Cortex of kidney (tissue), 1 donor: ENCODE measurements at places on chromosomes 2 and 18.

DNA sequence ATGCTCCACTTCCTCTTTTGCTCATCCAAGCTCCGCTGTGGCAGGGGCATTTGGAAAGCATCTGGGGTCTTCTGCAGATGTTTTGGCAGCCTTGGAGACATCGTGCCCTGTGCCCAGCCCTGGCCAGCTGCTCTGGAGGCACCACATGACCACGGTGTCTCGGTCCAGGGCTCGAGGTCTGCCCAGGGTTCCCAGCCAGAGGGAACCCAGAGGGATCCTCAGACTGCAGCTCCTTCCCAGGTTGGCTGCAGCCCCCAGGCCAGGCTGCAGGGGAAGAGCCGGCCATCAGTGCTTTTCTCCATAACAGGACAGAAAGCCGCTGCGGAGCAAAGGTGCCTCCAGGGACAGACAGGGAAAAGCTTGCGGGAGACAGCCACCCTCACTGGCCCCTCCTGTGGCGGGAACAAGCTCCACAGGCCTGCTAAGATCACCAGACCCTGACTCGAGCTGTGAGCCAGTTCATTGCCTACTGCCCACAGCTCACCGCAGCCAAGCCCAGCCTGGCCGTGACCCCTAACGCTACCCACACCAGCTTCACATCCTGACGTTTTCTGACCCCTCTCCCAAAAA lies 74.7 kb downstream of the SMAD7 start:
- no peak for DNase-seq

- DNase-seq, result no peak
These were observed 101.3 kb downstream of the OSBPL1A start for GRCh38 chr18:24296276-24296675.

DNA sequence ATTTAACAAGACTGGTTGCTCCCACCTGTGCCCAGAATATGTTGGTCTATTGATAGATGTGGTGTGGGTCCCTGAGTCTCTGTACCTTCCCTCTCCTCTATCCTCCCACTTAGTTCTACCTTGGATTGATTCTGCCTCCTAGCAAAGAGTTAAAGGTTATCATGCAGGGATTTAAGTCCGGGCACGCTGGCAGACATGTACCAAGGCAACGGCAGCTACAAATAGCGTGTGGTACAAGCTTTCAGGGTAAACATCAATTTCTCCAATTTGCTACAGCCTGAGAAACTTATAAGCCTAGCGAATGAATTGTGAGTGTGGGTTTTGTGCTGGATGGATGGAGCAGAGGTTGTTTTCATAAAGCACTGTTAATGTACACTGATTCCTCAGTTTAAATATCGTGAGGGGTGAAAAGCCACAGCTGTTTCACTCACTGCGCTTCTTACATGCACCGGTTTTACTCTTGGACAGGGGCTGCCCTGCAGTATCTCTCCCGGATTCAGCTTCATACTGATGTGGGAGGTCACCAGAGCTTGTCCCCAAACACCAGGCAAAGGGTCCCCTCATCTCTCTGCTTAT lies 289.8 kb downstream of the ICOS start:
- DNase-seq, result no peak

- no peak for DNase-seq
These were observed 25.0 kb upstream of the COPS8 start for GRCh38 chr2:237060534-237061312.

GRCh38 chr2:19362755-19363473 lies 4.5 kb upstream of the OSR1 start:
- no peak for DNase-seq

DNA sequence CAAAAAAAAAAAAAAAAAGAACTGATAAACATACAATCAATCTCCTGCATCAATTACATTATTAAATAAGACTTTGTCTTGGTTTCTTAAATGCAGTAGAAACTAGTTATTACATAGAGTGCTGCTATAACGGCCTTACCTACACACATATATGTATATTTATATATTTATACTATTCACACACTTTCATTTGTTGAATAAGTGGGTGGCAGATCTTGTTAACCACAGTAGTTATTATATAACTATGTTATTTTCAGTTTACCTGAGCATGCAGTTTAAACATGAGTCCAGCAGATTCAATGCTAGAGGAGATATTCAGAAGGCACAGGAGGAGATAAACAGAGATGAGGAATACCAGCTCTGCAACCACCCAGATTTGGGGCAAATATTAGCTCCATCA lies 81.5 kb upstream of the CD226 start:
- DNase-seq, result no peak

DNA sequence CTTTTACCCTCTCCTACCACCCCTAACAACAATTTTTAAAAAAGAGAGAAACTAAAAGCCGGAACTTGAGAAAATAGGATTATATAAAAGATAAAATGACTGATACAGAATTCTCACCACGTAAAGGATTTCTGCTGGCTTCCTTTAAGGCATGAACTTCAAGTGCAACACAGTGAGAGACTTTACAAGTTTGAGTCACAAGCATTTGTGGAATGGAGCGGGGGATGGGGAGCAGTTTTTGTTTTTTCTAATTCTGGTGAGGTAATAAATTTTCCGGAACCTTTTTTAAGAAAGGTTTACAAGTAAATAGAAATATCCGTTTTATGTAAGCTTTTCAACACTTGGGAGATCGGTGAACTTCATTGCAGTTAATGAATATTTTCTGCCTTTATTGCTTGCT lies 1.8 kb upstream of the CDH2 start:
- no peak for DNase-seq

GRCh38 chr2:150441226-150441625 lies 46.2 kb downstream of the RND3 start:
- DNase-seq, result no peak

GRCh38 chr2:128069769-128070168 lies 21.2 kb upstream of the UGGT1 start:
- DNase-seq, result no peak

GRCh38 chr18:29488617-29489016 lies 1311.7 kb upstream of the CDH2 start:
- DNase-seq, result no peak

DNA sequence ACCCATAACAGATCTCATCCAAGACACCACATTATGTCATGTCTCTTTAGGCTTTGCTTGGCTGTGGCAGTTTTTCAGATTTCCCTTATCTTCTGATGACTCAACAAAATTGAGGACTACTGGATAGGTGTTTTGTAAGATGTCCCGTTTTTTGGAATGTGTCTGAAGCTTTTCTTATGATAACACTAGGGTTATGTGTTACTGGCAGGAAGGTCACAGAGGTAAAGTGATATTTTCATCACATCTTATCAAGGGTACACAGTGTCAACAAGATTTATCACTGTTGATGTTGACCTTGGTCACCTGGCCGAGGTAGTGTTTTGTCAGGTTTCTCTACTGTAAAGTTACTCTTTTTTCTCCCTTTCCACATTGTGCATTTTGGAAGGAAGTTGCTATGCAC lies 44.8 kb upstream of the UPP2 start:
- DNase-seq, result no peak

GRCh38 chr2:29013057-29013780 lies 32.1 kb downstream of the TOGARAM2 start:
- no peak for DNase-seq

DNA sequence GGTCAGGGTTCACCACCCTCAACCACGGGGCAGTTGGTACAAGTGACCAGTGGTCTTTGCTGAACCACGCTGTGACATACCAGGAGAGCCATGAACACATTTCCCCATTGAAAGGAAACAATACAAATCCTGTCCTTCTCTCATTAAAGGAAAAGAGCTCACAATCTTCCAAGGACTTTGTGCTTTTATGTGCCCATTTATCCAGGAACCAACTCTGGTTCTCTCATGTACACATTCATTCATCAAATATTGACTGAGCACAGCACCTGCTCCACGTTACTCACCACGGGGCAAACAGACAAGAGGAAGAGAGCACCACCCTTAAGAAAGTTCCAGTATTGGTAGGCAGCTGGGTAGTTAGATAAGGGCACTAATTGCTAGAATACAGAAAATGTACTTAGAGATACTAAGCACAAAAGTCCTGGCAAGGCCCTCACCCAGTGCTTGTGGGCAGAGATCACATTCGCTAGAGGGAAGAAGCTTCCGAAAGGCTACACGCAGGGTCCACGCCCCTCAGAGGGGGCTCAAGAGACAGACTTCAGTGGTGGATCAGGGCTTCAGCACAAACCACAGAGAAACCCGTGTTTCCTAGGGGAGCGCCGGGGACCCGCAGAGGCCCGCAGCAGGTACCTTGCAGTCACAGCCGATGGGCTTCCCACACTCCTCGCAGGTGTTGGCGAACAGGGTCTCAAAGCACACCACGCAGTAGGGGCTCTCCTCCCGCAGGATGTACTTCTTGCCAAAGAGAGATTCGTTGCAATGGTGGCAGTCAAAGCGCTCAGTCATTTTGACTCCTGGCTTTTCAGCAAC lies 12.9 kb downstream of the FHL2 start:
- no peak for DNase-seq

DNA sequence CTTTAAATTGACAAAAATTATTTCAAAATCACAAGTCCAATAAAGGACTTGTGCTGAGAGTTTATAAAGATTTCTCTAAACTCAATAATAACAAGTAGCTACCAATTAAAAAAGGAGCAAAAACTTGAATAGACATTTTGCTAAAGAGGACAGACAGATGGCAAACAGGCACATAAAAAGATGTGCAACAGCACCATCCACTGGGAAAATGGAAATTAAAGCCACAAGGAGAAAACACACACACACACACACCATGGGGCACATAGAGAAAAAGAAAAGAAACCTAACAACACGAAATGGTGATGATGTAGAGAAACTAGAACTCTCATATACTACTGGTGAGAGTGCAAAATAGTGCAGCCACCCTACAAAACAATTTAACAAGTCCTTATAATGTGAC lies 12.6 kb upstream of the SLC9A4 start:
- no peak for DNase-seq

GRCh38 chr18:37253394-37254235 lies 312.0 kb downstream of the CELF4 start:
- DNase-seq, result no peak

DNA sequence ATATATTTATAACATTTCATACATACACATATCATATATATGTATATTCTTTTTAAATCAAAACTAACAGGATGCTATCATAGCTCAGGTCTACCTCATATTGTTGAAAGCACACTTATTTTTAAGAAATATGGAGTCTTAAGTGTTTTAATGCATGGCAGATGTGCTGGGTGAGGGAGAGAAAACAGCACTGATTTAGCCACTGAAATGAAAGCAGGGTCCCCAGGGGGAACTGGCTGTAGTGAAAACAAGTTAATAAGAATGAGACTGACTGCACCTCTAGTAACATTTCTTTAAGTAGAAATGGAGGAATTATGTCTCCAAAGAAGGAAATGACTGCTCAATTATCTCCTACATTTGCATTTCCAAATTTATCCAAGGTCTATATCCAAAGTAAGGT lies 857.8 kb downstream of the DCDC2C start:
- DNase-seq, result no peak

- DNase-seq, result no peak
These were observed 5.4 kb downstream of the CD302 start for GRCh38 chr2:159792599-159792998.

GRCh38 chr18:78407466-78407844 lies 572.2 kb upstream of the SALL3 start:
- no peak for DNase-seq

- DNase-seq, result no peak
These were observed 45.6 kb upstream of the PCBP1 start for GRCh38 chr2:70041663-70042062.

DNA sequence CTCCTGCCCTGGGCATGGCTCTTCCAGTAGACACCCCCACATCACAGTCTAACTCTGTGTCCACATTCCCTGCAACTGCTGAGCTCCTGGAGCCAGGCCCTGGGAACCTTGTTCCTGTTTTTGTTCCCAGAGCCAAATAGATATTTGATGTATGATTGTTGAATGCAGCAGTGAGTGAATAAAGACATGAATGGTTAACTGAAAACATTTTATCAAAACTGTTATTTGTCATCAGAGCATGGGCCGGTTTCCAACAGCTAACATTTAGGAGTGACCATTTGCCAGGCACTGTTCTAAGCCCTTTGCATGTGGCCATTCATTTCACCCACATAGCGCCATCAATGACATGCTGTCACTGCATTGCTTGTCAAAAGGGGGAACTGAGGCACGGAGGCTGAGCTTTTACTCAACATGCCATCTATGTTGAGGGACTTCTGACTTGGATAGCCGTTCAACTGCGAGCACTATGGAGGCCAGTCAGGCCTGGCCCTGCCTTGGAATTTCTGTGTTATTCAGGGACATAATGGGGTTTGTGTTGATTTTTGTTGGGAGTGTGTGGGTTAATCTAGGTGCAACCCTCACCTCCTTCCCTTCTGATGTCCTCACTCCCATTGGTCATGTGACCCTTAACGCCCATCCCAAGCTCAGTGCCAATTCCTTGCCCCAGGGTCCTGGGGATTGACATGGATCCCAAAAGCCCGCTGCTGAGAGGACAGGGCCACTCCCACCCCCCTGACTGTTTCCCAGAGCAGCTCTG lies 12.6 kb downstream of the IL1R1 start:
- DNase-seq, result no peak

GRCh38 chr2:38375696-38376345 lies 1.3 kb downstream of the ATL2 start:
- no peak for DNase-seq

DNA sequence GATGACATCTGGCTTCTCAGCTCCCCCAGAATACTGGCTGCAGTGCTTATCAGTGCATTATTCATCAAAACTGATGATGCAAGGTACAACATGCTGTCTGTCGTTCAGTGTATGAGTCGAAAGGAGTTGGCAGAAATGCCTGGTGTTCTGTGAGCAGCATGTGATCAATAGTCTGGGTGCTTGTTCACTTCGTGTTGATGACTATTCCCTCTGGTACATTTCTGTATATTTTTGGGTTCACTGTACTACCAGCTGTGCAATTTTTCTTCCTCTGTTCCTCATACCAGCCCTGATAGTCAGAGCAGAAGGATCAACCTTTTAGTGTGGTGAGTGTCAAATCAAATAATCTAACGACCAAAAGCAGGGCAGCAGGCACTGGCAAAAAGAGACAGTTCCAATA lies 59.0 kb upstream of the KLHL14 start:
- DNase-seq, result no peak

GRCh38 chr18:42192251-42193248 lies 237.5 kb downstream of the PIK3C3 start:
- no peak for DNase-seq

GRCh38 chr2:236726701-236727450 lies 157.3 kb downstream of the ACKR3 start:
- no peak for DNase-seq

- DNase-seq, result no peak
These were observed 50.1 kb downstream of the THUMPD2 start for GRCh38 chr2:39728941-39729351.

- DNase-seq, result no peak
These were observed 45.2 kb downstream of the UBXN4 start for GRCh38 chr2:135786823-135787222.

GRCh38 chr18:58269931-58270330 lies 225.9 kb downstream of the NEDD4L start:
- DNase-seq, result no peak
